Naive B cell (primary cell): ENCODE measurements at places on chromosomes 11 and 22.

DNA sequence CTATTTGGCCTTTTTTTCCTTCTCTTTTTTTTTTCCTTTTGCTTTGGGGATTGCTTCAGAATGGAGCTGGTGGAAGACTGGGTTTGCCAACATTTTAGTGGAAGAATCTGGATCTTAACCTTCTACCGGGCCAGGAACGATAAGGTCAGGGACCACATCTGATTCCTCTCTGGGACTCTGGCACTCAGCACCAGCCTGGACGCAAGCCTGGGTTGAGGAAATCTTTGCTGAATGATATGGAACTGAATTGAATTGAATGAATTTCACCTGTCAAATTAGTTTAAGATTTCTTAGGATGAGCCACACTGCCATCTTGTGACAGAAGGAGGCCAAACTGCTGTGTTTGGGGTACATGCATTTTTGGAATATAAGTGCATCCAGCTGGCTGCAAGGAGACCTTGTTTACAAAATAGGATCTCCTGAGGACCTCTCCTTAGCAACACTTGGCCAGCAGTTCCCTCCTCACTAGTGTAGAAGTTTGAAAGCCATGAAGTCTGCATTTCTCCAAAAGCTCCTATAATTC lies 30.4 kb downstream of the TPBGL start:
- no peak for DNase-seq

GRCh38 chr22:34687116-34687515 lies 378.8 kb upstream of the ISX start:
- DNase-seq: no peak

- no peak for DNase-seq
Observed at GRCh38 chr11:129854232-129854805, 38.7 kb downstream of the TMEM45B start.

GRCh38 chr22:44621401-44622146 lies 80.4 kb upstream of the PRR5 start:
- no peak for DNase-seq

DNA sequence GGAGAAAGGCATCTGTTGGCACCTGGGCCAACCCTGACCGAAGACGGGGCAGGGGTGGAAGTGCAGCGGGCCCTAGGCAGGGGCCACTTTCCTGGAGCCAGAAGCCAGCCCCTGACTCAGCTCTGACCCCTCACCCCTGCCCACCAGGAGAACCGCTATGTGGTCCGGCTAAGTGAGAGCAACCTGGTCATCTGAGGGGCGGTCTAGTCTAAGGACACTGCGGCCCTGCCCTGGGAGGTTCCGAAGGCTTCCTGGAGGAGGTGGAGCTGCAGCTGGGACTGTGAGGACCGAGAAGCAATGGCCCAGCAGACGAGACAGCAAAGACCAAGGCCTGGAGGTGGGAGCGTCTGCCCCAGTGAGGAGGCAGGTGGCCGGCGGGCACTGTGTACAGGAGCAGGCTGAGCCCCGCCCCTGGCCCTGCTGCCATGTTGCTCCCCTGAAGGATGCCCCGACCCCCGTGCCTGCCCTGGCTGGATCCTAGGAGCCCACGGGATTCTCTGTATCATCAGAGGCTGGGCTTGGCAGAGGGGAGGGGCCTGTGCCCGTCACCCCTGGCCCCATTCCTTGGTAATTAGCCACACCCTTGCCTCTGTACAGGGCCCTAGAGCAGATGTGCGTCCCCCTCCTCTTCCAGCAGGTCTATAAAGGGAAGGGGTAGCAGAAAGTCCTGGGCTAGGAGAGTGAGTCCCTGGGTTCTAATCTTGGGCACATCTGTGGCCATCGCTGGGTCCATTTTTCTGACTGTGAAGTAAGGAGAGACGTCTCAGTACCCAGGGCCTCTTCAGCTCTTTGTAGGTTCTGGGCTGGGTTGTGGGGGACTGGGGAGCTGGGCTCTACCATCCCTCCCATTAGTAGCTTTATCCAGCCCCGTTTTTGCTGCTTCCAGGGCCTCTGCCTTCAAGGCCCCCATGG lies 19.4 kb downstream of the RELT start:
- DNase-seq: no peak

DNA sequence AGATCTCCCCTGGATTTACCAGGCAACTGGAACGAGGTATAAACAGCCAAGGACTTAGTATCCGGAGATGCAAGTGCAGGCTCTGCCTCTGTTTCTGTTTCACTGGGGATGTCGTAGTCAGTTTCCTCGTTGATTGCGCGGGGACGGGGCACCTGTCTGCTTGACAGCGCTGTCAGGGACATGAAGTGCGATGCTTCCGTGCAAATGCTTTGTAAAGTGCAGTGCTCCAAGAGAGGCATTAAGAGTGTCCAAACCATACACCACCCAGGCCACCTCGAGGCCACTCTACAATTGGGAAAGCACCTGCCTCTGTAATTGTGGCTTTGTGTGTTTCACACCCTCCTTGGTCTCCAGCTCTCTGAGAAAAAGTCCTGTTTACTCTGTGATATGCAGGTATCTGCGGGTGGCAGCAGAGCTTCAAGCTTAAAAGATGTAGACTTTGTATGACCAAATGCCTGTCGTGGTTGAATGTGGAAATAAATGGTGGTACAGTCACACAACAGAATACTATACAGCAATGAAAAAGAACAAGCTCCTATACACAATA lies 18.6 kb upstream of the CD5 start:
- no peak for DNase-seq

- no peak for DNase-seq
Observed at GRCh38 chr11:5286901-5287300, 14.8 kb downstream of the OR51B4 start.

- DNase-seq: no peak
Observed at GRCh38 chr11:104623518-104623917, 274.7 kb downstream of the CASP12 start.

- no peak for DNase-seq
Observed at GRCh38 chr11:17747131-17747955, 12.8 kb downstream of the KCNC1 start.

GRCh38 chr22:19819911-19820879 lies 34.5 kb downstream of the GNB1L start:
- no peak for DNase-seq

DNA sequence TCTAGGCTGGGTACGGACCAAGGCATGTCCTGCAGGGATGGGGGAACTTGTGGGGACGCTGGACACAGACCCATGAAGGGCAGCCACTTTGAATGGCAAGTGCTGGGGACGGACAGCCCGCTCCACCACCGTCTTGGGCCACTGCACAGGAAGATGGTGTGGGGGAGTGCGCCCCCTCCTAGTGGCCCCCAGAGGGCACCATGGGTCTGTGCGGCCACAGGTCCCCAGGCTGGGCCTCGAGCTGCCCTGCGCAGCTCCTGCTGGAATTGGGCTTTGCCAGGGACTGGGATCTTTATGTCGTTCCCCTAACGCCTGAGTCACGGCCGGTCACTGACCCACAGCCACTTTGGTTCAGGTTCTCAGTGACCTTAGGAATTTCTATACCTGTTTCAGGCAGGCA lies 44.4 kb downstream of the NAT10 start:
- no peak for DNase-seq

DNA sequence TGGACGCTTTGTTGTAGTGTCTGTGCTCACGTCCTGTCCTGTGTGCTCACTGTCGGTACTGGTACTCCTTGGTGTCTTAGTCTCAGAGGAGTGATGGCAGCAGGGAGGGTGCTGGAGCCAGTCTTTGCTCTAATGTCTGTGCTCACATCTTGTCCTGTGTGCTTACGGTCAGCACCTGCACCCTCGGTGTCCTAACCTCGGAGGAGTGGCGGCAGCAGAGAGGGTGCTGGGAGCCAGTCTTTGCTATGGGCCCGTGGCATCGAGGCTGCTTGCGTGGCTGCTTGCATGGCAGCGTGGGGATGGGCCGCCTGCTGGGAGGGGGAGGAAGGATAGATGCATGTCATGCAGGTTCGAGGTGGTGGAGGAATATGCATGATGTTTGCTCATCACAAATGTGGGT lies 12.7 kb downstream of the IGHMBP2 start:
- DNase-seq: no peak
